Neural crest cell (in vitro differentiated cells): ENCODE measurements at places on chromosomes 13 and 19. TPM values are rescaled to one million over a fixed set of nuclear protein-coding genes. Genes with fewer than 3 reads are reported as not detected.

DNA sequence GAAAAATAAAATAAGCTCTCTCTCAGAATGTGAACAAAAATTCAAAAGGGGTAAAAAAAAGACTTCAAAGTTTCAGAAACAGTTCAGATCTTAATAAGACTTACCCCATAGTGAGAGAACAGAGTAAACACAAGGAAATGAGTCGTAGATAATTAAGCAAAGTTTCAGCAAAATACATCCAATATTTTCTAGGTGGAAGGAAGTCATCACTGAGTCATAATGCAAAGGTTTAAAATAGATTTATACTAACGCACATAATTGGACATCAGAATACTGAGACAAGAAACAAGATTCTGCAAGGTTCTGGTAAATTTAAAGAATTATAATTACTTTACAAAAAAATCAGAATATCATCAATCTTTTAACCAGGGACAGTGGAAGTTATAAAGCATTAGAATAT lies 1370.7 kb upstream of the ATXN8OS start:
- H3K27ac ChIP-seq: no peak overlapping the region
- no peak overlapping the region for H3K4me3 ChIP-seq
- H3K4me1 ChIP-seq: no peaks in the 10 kb centered on the region
- DNase-seq: no peak
- H3K27me3 ChIP-seq: no peaks in the 10 kb centered on the region
- H3K36me3 ChIP-seq: peaks cover under 1% of the 10 kb centered on the region

- H3K27me3 ChIP-seq: no peaks in the 10 kb centered on the region
- peak overlapping the region; percentile 95 for H3K27ac ChIP-seq
- H3K4me1 ChIP-seq: peaks cover 33% of the 10 kb centered on the region
- no peak for DNase-seq
These were observed 907 bp downstream of the ZNF569 start for GRCh38 chr19:37466277-37466797.

- H3K4me3 ChIP-seq: no peak overlapping the region
- peaks cover 2% of the 10 kb centered on the region for H3K36me3 ChIP-seq
- H3K4me1 ChIP-seq: peaks cover 5% of the 10 kb centered on the region
These were observed 452.5 kb upstream of the ARGLU1 start for GRCh38 chr13:107020393-107020792.

DNA sequence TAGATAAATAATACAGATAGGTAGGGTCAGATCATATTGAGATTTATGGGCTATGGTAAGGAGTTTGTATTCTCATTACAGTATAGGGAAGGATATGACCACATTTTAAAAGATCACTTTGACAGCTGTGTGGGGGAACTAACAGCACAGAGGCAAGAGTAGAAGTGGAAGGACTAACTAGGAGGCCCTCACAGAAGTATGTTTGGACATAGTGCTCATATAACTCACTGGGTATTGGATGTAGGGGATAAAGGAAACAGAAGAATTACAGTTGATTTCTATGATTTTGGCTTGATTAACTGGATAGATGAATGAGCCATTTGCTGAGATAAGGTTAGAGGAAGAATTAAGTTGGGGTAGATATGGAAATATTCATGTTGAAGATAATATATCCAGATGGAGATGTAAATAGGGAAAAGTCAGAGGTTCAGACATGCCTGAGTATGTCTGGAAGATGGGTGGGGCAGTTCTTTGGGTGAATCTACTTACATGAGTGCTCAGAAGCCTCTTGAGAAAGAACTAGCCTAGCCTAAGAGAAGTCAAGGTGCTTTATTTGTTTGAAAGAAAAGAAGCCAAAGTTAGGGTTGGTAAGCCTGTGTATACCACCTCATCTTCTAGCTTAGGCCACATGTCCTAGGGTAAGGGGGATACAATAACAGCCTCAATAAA lies 133.4 kb downstream of the NDFIP2 start:
- no peaks in the 10 kb centered on the region for H3K27me3 ChIP-seq

GRCh38 chr13:25179832-25180774 lies 8.0 kb upstream of the AMER2 start:
- peak overlapping the region; percentile 41 for H3K27ac ChIP-seq
- H3K36me3 ChIP-seq: no peaks in the 10 kb centered on the region
- H3K27me3 ChIP-seq: peaks cover 12% of the 10 kb centered on the region
- no peak for DNase-seq
- peaks cover 29% of the 10 kb centered on the region for H3K4me1 ChIP-seq
- no peak overlapping the region for H3K4me3 ChIP-seq

- H3K4me3 ChIP-seq: no peak overlapping the region
- H3K36me3 ChIP-seq: no peaks in the 10 kb centered on the region
- H3K4me1 ChIP-seq: peaks cover 6% of the 10 kb centered on the region
- no peaks in the 10 kb centered on the region for H3K27me3 ChIP-seq
- no peak overlapping the region for H3K27ac ChIP-seq
- no peak for DNase-seq
These were observed 33.5 kb upstream of the PABPC3 start for GRCh38 chr13:25062479-25062878.

DNA sequence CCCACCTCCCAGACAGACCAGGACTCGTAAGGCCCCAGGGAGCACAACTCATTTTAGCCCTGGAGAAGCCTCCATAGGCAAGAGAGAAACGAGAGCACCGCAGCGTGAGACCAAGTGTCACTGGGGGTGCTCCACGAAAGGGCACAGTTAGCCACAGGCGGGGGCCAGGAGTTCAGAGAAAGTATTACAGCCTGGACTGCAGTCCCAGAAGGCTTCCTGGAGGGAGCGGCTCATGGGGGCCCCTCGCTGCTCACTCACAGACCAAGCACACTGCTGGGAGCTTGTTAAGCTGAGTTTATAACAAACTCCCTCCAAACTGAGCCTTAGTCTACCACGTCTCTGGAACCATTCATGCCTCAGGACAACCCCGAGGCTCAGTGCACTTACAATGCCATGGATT lies 16.5 kb downstream of the ANKRD27 start:
- H3K4me1 ChIP-seq: no peaks in the 10 kb centered on the region
- H3K27ac ChIP-seq: no peak overlapping the region
- H3K36me3 ChIP-seq: no peaks in the 10 kb centered on the region
- DNase-seq: no peak

DNA sequence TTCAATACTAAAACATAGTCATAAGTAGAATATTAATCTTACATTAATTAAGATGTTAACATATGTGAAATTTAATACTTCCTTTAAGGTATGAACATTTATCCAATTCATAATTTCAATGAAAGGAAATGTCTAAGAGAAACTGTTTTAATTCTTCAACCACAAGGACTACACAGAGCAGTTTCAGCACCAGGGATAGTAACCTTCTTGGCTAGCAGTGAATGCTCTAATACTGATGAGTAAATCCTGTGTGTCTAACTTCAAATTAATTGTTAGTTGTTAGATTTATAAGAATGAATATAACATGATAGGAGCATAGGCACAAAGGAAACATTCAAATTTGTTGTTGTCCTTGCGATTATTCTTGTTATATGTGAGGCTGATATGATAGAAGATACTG lies 15.6 kb upstream of the NBEA start:
- H3K27ac ChIP-seq: no peak overlapping the region
- H3K36me3 ChIP-seq: no peaks in the 10 kb centered on the region
- H3K27me3 ChIP-seq: peaks cover 17% of the 10 kb centered on the region

- DNase-seq: no peak
- H3K36me3 ChIP-seq: no peaks in the 10 kb centered on the region
- H3K4me3 ChIP-seq: no peak overlapping the region
- no peaks in the 10 kb centered on the region for H3K4me1 ChIP-seq
These were observed 187.3 kb downstream of the NUFIP1 start for GRCh38 chr13:44801990-44802389.

GRCh38 chr13:46595136-46595884 lies 42.3 kb downstream of the LRCH1 start:
- H3K4me1 ChIP-seq: peaks cover 76% of the 10 kb centered on the region
- H3K27ac ChIP-seq: peak overlapping the region; percentile 81
- peaks cover 5% of the 10 kb centered on the region for H3K36me3 ChIP-seq
- no peak overlapping the region for H3K4me3 ChIP-seq

The KLC3 gene
- total RNA-seq: not detected in 2 replicates

The COL4A2 gene
- 159 and 164 TPM in 2 replicates for total RNA-seq

DNA sequence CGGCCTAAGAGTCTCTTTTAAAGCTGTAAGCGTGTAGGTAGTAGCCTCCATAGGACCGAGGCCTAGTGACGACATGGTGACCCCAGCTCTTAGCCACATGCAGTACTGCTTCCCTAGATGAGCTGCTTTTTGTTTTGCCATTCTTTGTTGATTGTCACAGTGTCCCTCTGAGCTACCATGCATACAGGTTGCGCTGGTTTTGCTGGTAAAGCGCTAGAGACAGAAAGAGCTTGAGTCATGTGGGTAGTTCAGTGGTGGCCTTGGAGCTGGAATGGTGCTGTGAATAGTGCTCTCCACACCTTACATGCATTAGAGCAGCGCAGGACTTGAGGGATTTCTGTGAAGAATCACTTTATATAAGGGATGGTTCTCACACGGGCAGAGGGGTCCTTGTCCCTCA lies 5.1 kb downstream of the HNRNPM start:
- peak overlapping the region; percentile 27 for H3K27ac ChIP-seq
- H3K36me3 ChIP-seq: peaks cover 15% of the 10 kb centered on the region
- H3K4me3 ChIP-seq: peak overlapping the region; percentile 16
- no peaks in the 10 kb centered on the region for H3K27me3 ChIP-seq
- H3K4me1 ChIP-seq: peaks cover 58% of the 10 kb centered on the region
- DNase-seq: no peak

DNA sequence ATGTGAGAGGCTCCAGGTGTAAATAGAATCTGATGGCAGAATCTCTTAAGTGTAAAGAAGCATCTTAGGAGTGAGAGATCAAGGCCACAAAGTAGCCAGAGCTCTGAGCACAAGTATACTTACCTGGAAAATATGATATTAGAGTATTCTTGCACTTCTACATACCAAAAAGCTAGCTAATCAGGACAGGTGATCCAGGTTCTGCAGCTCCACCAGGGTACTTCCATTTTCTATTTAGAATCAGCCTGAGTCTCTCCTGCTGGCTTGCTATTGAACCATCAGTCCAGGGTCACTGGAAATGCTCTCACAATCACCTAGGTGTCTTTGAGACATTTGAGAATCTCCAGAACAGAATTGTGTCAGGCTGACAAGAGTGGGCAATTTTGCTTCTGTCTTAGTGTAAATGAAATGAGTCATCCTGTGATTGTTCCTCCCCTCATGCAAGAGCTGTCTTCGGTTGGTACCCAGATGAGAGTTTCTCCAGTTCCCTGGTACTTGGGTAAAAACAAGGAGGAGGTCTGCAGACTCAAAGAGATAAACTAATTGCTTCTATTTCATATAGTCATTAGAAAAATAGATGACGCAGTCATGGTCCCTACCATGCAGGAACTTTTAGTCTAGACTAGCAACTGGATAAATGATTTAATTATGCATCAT lies 14.6 kb downstream of the ZNF254 start:
- no peak overlapping the region for H3K4me3 ChIP-seq
- peaks cover 5% of the 10 kb centered on the region for H3K4me1 ChIP-seq
- DNase-seq: no peak

The BTBD2 gene
- total RNA-seq: 138 and 142 TPM in 2 replicates

GRCh38 chr19:39144290-39145071 lies 18.9 kb downstream of the PAK4 start:
- peak overlapping the region; percentile 79 for H3K27ac ChIP-seq
- peaks cover 50% of the 10 kb centered on the region for H3K4me1 ChIP-seq
- DNase-seq: peak; percentile 20
- no peaks in the 10 kb centered on the region for H3K27me3 ChIP-seq
- peaks cover 9% of the 10 kb centered on the region for H3K36me3 ChIP-seq

DNA sequence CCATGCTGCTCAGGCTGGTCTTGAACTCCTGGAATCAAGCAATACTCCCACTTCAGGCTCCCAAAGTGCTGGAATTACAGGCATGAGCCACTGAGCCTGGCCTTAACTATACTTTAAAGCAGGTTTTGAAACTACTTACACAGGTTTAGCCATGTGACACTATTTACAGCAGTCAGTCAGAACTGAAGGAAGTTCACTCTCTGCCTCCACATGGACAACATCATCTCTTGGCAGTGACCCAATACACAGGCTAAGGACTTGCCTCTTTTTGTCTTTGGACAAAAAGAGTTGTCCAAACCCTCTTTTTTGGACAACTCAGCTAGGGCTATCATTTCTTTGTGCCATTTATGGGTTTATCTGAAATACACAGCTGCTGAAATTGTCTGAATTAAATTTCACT lies 89.0 kb upstream of the CLDN10 start:
- no peaks in the 10 kb centered on the region for H3K4me1 ChIP-seq
- no peak overlapping the region for H3K27ac ChIP-seq
- peaks cover 8% of the 10 kb centered on the region for H3K36me3 ChIP-seq
- no peaks in the 10 kb centered on the region for H3K27me3 ChIP-seq
- no peak overlapping the region for H3K4me3 ChIP-seq
- DNase-seq: no peak

DNA sequence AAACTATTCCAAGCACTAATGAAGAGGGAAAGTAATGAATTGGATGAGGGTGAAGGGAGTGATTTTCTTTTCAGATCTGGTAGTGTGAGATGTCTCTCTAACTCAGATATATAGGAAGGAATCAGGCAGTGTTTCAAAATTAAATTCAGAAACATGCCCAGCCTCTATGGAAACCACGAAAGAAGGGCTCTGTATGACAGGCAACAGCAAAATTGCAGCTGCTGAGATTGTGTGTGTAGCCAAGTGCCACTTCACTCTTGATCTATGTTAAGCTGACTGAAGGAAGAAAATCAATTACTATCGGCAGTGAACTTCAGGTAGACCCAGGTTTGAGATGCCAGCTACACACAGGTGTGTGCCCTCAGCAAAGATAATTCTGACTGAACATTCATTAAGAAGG lies 387.4 kb downstream of the PCDH9 start:
- DNase-seq: no peak
- H3K27me3 ChIP-seq: no peaks in the 10 kb centered on the region
- H3K27ac ChIP-seq: no peak overlapping the region
- H3K4me1 ChIP-seq: peaks cover 5% of the 10 kb centered on the region
- no peak overlapping the region for H3K4me3 ChIP-seq
- H3K36me3 ChIP-seq: no peaks in the 10 kb centered on the region

- H3K4me3 ChIP-seq: no peak overlapping the region
- peaks cover 6% of the 10 kb centered on the region for H3K4me1 ChIP-seq
- peaks cover 20% of the 10 kb centered on the region for H3K27me3 ChIP-seq
- no peaks in the 10 kb centered on the region for H3K36me3 ChIP-seq
These were observed 2.3 kb upstream of the ZNRF4 start for GRCh38 chr19:5452594-5453565.

GRCh38 chr13:49635599-49636433 lies 7.5 kb downstream of the ARL11 start:
- no peak overlapping the region for H3K27ac ChIP-seq
- no peaks in the 10 kb centered on the region for H3K27me3 ChIP-seq
- no peaks in the 10 kb centered on the region for H3K4me1 ChIP-seq
- DNase-seq: no peak
- H3K4me3 ChIP-seq: no peak overlapping the region
- H3K36me3 ChIP-seq: no peaks in the 10 kb centered on the region

GRCh38 chr13:35524171-35524570 lies 47.7 kb upstream of the MAB21L1 start:
- H3K36me3 ChIP-seq: peaks cover 2% of the 10 kb centered on the region
- H3K4me1 ChIP-seq: no peaks in the 10 kb centered on the region
- DNase-seq: no peak
- H3K27ac ChIP-seq: no peak overlapping the region

- no peaks in the 10 kb centered on the region for H3K27me3 ChIP-seq
- no peaks in the 10 kb centered on the region for H3K4me1 ChIP-seq
- DNase-seq: no peak
- H3K36me3 ChIP-seq: peaks cover 22% of the 10 kb centered on the region
- H3K27ac ChIP-seq: no peak overlapping the region
- no peak overlapping the region for H3K4me3 ChIP-seq
These were observed 21.4 kb downstream of the NUFIP1 start for GRCh38 chr13:44967704-44968433.
